GM10248 (cell line): ENCODE measurements at places on chromosomes 13 and 19.
A peak's percentile ranks its signal among the peaks of the same experiment; 100 is the strongest.

GRCh38 chr13:35057858-35058257, 115.8 kb downstream of the NBEA start:
- no peak for DNase-seq

DNA sequence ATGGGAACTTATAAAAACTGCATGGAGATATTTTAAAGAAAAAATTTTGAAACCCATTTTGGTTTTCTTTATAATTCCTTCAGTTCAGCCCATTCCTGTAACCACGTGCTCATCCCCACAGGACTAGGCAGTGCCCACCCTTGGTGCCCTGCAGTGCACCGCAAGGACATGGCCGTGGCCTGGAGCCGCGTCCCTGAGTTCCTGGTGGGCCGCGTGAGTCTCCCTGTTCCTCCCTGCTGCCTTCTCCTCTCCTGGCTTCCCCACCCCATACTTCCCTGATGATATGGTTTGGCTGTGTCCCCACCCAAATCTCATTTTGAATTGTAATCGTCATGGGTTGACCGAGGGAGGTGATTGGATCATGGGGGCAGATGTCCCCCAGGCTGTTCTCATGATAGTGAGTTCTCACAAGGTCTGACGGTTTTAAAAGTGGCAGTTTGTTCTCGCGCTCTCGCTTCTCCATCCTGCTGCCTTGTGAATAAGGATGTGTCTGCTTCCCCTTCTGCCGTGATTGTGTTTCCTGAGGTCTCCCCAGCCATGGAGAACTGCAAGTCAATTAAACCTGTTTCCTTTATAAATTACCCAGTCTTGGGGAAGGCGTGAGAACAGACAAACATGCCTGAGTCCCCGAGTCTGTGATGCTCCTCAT, 31.6 kb upstream of the TFDP1 start:
- no peak for DNase-seq

DNA sequence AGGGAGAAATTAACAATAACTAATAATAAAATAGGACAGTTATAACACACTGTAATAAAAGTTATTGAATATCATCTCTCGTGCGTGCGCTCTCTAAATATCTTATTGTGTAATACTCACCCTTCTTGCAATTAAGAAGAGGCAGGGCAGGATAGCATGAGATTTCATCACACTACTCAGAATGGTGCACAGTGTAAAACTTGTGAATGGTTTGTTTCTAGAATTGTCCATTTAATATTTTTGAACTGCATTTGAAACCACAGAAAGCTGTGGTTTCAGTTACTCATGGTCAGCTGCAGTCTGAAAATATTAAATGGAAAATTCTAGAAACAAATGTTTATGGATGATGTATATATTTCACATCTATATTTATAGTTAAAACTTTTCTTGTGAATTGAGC, 161.1 kb downstream of the DCT start:
- no peak for DNase-seq

GRCh38 chr13:77316430-77316829, 10.5 kb downstream of the MYCBP2 start:
- DNase-seq = no peak

- peak; percentile 49 for DNase-seq
Observed at GRCh38 chr13:21478881-21479808, 20.0 kb upstream of the ZDHHC20 start.

GRCh38 chr19:12611361-12611699, 610 bp downstream of the ZNF791 start:
- DNase-seq = no peak

- no peak for DNase-seq
Observed at GRCh38 chr13:114298866-114299265, 15.4 kb upstream of the CHAMP1 start.

DNA sequence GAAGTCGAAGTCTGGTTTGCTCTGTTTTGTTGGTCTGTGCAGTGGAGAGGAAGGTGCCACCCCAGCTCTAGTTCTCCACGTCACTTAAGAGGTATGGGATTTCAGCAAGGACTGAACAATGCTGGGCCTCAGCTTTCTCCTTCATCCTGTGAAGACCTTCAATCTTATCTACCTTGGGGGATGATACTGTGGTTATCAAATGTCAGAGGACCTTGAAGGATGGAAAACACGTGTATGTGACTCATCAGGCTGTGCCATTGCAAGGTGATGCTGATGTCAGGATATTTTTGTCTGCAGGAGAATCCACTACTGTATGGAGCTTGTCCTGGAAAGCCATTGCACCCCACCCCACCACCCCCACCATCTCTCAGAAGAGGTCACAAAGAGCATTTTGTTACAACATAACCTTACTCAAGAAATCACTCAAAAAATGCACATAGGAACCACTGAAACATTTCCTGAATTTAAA, 81.4 kb upstream of the UQCRFS1 start:
- no peak for DNase-seq

- DNase-seq = no peak
Observed at GRCh38 chr19:35299523-35300338, 7.8 kb downstream of the MAG start.

GRCh38 chr19:45791744-45792469, 738 bp downstream of the DMWD start:
- no peak for DNase-seq

GRCh38 chr19:3409346-3410064, 43.1 kb downstream of the NFIC start:
- no peak for DNase-seq

GRCh38 chr19:41330481-41330880, 20.5 kb downstream of the CCDC97 start:
- DNase-seq = no peak

DNA sequence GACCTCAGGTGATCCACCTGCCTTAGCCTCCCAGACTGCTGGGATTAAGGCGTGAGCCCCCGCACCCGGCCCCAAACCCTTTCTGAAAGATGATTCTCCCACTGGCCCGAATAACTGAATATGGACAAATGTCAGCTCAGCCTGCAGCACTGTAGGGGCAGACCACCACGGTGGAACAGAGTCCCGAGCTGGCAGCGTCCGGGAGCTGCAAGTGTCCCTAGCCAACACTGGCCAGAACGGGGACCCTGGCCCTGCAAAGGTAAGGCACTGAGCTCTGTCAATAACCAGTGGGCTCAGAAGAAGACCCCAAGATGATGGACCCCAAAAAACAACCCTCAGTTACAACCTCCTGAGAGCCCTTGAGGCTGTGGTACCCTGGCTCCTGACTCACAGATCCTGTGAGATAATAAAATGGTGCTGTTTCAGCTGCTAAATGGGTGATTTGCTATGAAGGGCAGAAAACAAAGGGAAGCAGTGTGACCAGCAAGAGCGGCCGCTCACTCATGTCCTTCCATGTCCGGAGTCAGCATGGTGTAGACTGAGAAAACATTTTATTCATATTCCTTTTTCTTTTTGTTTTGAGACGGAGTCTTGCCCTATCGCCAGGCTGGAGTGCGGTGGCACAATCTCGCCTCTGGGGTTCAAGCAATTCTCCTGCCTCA, 1.6 kb downstream of the LSM7 start:
- DNase-seq = no peak

- no peak for DNase-seq
Observed at GRCh38 chr13:100818711-100819110, 144.1 kb upstream of the TMTC4 start.

DNA sequence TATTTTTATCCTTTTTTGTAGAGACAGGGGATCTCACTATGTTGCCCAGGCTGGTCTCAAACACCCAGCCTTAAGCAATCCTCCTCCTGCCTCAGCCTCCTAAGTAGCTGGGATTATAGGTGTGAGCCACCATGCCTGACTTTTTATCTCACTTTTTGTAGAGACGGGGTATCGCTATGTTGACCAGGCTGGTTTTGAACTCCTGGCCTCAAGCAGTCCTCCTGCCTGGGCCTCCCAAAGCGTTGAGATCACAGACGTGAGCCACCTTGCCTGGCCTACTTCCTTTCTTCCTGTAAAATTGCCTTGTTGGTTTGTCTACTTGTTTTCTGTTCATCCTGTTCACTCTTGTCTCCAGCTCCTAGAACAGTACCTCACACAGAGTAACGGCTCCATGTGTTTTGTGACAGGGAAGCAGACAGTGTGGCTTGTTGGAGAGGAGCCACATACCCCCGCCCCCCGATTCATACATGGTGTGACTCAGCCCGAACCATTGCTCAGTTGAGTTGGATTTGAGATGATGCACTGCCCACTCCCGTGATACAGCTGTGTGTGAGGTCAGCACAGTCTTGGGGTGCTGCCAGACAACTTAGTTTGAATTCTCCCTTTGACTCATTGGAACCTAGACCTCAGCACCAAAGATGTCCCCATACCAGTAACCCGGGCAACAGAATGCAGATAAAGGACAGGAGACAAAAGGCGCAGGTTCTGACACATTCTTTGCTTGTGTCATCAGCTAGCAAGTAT, 34.2 kb downstream of the GPR42 start:
- DNase-seq = peak; percentile 82

- no peak for DNase-seq
Observed at GRCh38 chr19:47854459-47854858, 4.6 kb upstream of the TPRX2 start.

GRCh38 chr19:524062-524674, 7.4 kb upstream of the CDC34 start:
- no peak for DNase-seq

DNA sequence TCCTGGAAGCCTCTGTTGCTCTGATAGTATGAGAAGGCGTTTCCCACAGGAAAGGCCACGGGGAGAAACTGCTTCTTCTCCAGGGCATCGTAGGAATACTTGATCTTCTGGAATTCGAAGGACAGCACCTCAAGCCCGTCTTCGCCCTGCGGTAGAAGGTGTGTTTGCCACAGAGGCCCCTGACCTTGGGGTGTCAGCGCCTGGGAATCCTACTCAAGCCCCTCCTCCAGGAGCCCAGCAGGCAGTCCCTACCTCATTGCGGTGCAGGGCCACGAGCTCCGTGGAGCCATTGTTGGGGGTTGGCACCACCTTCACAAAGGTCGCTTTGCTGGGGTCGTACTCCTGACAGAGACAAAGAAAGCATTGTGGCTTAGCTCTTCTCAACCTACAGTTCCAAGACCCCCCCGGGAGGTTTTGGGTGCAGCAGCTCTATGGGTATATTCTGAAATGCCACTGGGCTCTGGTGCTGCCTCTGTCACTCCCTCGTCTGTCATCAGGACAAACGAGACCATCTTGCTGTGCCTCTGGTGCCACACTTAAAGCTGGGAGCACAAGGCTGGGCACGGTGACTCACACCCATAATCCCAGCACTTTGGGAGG, 3.7 kb downstream of the ATP13A1 start:
- DNase-seq = no peak

DNA sequence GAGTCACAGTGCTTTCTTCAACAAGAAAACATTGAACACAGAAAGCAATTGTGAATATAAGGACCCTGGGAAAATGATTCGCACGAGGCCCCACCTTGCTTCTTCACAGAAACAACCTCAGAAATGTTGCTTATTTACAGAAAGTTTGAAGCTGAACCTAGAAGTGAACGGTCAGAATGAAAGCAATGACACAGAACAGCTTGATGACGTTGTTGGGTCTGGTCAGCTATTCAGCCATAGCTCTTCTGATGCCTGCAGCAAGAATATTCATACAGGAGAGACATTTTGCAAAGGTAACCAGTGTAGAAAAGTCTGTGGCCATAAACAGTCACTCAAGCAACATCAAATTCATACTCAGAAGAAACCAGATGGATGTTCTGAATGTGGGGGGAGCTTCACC, 15.7 kb downstream of the ZNF175 start:
- no peak for DNase-seq

DNA sequence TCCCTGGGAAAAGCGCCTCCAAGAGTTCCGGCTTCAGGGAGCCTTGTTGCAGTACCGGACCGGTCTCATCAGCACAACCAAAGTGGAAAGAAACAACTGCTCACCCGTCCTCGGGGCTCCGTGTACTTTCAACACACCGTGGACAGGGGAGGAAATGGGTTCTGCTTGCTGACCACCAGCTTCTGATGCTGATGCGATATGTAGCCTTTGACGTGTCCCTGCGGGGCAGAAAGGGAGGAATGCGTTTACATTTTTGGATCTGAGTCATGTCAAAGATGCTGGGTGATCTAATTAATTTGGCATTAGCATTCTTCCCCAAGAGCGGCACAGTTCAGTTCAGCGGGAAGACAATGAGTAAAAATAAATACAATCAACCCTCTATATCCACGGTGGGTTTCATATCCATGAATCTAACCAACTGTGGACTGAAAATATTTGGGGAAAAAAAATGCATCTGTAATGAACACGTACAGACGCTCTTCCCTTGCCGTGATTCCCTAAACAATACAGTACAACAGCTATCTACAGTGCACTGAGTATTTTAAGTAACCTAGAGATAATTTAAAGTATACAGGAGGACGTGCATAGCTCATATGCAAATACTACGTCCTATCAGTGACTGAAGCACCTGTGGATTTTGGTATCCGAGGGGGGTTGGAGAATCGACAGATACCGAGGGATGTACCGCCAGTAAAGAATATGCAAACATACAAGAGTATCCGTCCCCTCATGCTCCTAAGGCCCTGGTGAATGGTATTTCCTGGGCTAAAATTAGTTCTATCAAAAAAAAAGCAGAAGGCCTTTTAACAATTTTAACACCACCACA, 19.8 kb downstream of the PROZ start:
- no peak for DNase-seq

DNA sequence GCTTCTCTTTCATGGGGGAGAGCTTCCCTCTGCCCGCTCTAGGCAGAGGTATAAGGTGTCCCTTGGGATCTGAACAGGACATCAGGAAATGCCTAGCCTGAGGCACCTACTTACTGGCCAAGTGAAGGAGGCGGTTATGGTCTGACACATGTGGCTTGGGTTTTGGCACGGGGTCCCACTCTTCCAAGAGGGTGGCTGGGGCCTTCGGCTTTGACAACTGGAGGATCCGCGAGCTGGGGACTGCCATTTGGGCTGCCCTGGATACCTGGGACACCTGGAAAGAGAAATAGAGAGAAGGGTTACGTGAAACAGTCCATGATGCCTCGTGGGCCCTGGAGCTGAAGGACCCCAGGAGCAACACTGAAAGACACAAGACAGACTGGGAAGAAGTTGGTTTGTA, 22.4 kb upstream of the MIER2 start:
- DNase-seq = no peak

DNA sequence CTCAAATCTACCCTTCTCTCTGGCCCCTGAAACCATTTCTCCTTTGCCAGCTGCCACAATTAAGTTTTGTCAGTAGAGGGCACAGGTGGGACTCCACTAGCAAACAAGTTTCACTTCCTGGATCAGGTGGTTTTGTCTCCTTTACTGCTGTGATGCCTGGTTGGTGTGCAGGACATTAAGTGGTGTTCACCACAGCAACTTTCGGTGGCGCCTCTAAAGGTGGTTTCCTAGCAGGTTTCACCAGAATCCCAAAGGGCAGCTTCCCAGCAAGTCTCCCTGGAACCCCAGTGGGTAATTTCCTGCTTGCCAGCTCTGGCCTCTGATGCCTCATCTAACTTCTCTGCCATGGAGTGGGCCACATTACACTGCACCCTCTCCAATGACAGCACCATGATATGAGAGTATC, 16.6 kb downstream of the MED4 start:
- peak; percentile 48 for DNase-seq
